ENCODE measurements at places on chromosomes 11 and 22.
A peak's percentile ranks its signal among the peaks of the same experiment; 100 is the strongest.

DNA sequence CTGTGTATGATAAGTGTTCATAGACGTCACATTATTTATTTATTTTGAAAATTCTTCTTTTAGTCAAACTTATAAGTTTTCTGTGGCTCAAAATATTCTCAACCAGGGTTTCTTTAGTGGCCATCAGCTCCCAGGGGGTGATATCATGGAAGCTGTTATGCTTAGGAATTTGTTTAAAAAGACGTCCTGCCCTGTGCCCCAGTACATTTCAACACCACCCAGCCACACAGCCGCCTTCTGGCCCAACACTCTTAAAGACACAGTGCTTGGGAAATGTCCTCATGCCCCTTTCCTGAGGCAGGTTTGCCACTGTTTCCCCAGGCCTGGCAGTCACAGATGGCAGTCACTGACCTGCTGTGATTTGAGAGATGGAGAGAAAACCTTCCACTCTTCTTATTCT lies 19.9 kb downstream of the TSKU start:
- no peak for DNase-seq

GRCh38 chr11:44727114-44727372 lies 281 bp downstream of the TSPAN18 start:
- DNase-seq: no peak

GRCh38 chr11:115941481-115941993 lies 437.3 kb upstream of the CADM1 start:
- DNase-seq: peak; percentile 63

DNA sequence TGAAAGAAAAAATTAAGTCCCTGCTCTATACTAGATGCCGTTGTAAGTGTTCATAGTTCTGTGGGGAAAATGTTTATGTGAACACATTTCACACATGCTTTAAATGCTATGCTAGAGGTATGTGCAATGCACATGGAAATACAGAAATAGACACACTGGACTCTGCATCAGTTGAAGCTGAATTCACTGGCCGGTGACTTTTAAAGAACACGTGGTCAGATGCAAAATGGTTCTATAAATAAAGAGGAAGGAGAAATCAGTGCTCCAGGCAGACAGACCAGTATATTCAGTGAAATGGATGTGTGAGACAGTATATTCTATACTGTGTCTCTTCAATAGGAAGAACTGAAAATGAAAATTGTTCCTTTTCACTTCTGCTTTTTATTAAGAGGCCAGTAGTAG lies 29.9 kb downstream of the TRPC6 start:
- no peak for DNase-seq

- DNase-seq: no peak
Observed at GRCh38 chr11:10005955-10006525, 288.0 kb downstream of the SBF2 start.

GRCh38 chr11:6315811-6316425 lies 4.4 kb downstream of the CAVIN3 start:
- peak; percentile 87 for DNase-seq

GRCh38 chr22:46043339-46043738 lies 66.4 kb upstream of the WNT7B start:
- DNase-seq: no peak

DNA sequence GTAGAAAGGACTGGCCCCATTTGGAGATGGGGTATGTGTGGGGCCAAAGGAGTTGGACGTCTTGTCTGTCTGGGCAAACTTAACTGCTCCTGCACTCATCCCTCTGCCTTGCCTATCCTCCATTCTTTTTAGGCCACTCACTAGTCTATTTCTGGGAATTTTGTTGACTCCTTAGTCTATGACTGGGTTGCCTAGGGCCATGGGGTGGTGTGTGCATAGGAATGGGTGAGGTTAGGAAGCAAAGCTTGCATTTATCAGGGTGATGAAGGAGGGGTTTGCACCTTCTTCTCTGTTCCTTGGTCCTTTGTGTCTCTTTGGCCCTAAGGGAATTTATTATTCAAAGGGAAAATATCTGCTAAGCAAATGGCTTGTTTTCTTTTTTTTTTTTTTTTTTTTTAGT lies 80.9 kb upstream of the OR9Q1 start:
- no peak for DNase-seq

GRCh38 chr11:111443032-111443431 lies 64.0 kb upstream of the POU2AF1 start:
- no peak for DNase-seq

DNA sequence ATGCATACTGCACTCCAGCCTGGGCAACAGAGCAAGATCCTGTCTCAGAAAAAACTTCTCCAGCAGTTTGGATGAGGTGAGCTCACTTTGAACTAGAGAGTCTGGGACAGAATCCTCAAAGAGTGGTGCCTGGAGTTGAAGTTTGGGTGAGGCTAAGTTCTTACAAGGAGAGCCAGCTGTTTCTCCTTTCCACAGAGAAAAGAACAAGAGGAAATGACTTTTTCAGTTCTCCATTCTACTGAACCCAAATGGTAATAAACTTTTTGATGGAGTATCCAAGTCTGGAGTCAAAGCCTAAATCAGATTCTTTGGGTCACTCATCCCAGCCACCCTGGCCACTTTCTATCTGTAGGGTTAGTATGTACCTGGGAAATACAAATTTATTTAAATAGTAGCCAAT lies 102.7 kb downstream of the TRAF6 start:
- no peak for DNase-seq

DNA sequence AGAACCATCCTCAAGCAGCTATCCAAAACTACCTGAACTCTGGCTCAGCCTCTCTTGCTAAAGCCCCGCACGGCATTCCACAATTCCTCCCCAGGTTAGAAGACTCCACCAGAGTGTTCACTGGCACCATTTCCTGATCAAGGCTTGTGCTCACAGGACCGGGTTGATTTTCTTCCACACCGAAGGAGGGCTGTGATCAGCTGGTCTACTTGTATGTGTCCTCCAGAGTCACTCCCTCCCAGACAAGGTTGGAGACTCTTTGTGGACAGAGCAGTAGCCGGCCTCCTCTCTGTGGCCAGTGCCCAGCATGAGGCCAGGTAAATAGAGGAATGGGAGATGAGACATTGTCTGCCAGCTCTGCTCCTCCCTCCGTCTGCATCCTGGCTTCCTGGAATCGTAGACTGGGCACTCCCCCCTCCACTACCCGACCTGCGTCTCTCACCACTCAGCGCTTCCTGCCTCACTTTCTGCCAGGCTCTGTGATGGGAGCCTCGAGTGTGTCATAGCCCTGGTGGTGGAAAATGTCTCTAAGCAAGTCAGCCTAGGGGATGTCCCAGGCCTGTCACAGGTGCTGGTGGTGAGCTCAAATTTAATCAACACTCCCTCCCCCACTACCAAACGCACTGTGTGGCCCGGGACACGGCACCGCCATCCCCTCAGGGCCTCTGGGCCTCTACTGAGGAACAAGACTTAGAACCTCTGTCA lies 12.5 kb upstream of the TMPRSS6 start:
- peak; percentile 59 for DNase-seq

- DNase-seq: no peak
Observed at GRCh38 chr11:65242389-65242788, 19.4 kb upstream of the POLA2 start.

DNA sequence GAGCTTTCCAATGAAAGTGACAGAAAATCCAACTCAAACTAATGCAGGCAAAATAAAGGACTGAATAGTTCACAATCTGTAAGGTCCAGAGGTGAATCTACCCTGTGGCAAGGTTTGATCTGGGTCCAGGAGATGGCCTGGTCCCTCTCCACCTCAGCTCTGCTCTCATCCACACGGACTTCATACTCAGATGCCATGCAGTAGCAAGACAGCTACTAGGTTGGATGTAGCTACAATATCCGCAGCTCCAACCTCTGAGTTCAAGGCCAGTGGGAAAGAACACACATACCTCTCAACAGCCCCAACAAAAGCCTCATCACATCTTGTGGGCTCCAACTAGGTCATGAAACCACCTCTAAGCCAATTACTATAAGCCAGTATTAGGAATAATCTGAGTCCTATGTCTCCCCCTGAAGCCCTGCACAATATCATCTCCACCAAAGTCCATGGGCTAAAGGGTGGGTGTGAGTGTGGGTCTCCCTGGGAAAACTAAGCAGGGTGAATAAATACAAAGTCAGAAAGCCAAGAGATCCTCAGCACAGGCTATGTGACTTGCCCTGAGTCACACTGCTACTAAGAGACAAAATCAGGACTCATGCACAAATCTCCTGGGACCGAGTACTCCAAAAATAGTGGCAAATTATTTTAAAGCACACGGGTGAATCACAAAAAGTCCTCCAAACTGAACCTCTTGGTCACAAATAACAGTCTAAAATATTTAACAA lies 78.8 kb downstream of the LARGE1 start:
- DNase-seq: no peak

- no peak for DNase-seq
Observed at GRCh38 chr11:131253142-131253655, 117.2 kb upstream of the NTM start.

GRCh38 chr22:46045459-46046298 lies 68.7 kb upstream of the WNT7B start:
- DNase-seq: no peak
